Astrocyte of the hippocampus (primary cell): ENCODE measurements at places on chromosomes 7 and 10.
A peak's percentile ranks its signal among the peaks of the same experiment; 100 is the strongest.

- DNase-seq, result peak; percentile 96
Measured at GRCh38 chr7:23470330-23471105, at the start of gene IGF2BP3. TSS of gene IGF2BP3 (minus strand) at chr7:23470491. CDS start at chr7:23470110, 381 bp downstream.

DNA sequence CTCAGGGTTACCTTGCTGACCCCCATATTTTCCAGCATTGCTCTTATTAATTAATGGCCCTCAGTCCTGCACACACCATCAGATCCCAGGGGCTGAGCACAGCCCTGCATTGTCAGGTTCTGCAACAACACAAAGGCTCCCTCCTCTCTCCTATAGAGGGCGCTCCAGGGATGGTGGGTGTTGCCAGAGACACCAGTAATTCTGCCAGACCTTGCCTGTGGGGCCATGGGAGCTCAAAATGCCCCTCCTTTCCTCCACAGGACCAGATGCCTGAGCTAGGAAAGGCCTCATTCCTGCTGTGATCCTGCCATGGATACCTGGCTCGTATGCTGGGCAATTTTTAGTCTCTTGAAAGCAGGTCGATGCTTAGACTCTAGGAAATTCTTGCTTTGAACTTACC, 42.8 kb upstream of the PRSS58 start:
- no peak for DNase-seq

- DNase-seq, result no peak
Measured at GRCh38 chr10:103812004-103812403, 43.4 kb downstream of the SH3PXD2A start.

- peak; percentile 67 for DNase-seq
Measured at GRCh38 chr10:101397140-101397539, 43.2 kb downstream of the BTRC start.

- no peak for DNase-seq
Measured at GRCh38 chr7:148590471-148590870, at the start of gene C7orf33. TSS of gene C7orf33 (plus strand) at chr7:148590766. CDS start at chr7:148590926, 160 bp downstream.

- no peak for DNase-seq
Measured at GRCh38 chr7:108667216-108667615, 97.5 kb downstream of the DNAJB9 start.

GRCh38 chr7:31028417-31028992, 23.6 kb upstream of the ADCYAP1R1 start:
- DNase-seq, result no peak

DNA sequence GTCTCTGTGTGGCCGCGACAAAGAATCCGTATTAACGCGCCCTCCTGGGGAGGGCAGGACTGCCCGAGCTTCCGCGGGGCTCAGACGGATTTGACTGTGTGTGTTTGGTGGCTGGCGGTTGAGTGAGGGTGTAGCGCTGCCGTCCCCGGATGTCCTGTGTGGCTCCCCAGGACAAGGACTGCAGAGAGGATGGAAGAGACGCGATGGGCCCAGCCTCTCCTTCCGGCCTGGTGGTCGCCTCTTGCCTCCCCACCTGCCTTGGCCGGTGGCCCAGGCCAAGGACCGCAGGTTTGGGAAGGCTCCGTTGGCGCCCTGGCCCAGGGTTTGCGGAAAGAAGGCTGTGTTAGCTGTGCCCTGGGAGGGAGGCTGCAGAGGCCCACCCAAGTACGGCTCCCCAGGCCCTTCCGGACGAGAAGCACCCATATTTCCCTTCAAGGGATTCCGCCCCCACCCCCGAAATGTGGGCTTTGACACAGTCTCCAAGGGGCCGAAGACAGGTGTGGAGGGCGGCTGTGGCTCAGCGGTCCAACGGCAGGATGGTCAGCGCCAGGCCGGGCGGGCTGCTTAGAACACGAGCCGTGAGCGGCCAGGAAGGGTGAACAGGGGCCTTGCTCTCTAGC, 2.3 kb downstream of the UNCX start:
- no peak for DNase-seq

- no peak for DNase-seq
Measured at GRCh38 chr10:43221419-43222209, 45.3 kb downstream of the RASGEF1A start.

DNA sequence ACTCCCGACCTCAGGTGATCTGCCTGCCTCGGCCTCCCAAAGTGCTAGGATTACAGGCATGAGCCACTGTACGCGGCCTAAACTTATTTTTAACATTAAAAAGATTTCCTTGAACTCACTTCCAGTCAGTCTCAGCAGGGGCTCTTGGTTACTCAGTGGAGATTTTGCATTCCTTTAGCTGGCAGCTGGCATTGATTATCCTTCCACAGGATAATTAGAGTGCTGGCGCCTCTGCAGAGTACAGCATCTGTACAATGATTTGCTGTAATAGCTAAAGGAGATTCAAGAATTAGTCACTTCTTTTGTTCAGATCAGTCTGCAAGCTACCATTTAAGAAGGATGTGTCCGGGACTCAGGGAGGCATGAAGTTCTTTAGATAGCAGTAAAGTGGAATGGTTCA, 125.0 kb upstream of the NPY start:
- DNase-seq, result peak; percentile 72

DNA sequence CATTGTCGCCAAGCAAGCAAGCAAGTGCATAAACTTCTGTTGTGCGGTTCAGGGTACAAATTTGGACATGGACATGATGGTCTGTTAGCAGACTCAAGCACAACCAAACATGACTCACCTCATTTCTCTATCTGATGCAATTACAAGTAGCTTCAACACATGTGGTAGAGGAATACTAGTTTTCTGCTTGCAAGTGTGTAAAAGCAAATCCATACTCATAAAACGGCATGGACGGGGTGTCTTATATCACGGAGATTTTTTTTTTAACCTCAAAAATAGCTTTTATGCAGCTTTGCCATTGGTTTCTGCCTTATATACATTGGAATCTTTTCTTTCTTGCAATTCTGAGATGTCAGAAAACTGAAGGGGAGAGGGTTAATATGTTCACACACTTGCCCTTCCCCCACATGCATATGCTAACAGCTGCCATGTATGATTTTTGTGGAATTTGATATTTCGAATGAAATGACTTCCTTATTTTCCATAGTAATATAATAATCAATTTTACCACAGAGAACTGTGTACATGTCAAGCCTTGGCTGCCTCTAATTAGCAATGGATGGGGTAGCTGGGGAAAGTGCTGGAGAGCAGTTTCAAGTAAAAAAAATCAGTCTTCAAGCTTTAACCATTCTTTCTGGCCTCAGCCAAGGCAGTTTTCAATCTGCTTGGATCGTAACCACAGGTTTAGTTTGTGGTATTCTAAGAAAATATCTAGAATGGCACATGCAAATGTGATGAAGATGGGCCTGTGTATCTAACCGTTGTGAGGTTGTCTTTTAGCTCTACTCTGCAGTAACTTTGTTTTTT, 106.0 kb upstream of the PDCD4 start:
- peak; percentile 19 for DNase-seq

DNA sequence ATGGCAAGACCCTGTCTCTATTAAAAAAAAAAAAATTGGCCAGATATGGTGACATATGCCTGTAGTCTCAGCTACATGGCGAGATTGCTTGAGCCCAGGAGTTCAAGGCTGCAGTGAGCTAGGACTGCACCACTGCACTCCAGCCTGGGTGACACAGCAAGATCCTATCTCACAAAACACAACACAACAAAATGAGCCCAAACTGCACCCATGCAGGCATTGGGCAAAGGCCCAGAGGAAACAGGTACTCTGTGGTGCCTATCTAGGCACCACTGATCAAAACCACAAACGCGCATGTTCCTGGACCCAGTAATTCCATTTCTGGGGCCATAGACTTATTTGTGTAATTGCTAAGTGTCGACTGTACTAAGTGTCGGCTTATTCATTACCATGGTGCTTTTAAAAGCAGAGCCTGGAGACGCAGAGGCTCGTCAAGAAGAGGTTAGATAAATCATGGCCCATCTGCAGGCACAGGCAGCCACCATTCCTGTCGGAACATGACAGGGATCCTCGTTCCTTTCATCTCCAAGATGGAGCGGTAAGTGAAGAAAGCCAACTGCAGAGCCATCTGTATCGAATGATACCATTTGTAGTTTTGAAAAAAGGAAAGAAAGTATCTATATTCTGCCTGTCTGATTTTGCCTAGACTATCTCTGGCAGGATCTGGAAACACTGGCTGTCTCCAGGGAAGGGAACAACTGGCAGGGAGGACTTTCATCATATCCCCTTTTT, 160.4 kb upstream of the RHEB start:
- no peak for DNase-seq

GRCh38 chr7:118179191-118179590, 4.8 kb upstream of the LSM8 start:
- DNase-seq, result no peak

GRCh38 chr10:89659143-89660131, 14.4 kb upstream of the PANK1 start:
- DNase-seq, result peak; percentile 78

DNA sequence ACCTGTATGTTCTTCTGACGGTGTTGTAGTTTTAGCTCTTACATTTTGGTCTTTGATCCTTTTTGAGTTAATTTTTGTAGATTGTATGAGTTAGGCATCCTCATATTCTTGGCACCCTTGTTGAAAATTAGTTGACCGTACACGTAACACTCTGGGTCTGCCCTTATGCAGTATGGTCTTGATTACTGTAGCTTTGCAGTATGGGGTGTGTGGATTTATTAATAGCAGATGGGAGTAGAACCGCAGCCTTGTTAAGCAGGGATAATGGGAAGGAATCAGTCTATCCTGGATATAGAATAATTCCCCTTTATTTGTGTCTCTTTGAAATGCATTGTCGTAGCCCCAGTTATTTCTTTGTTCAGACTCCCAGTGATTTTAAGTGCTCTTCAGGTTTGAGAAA, 95.5 kb downstream of the UBE3C start:
- no peak for DNase-seq
